Renal pelvis (tissue), 12 donors: ENCODE measurements at places on chromosomes 6 and 20. TPM values are rescaled to one million over a fixed set of nuclear protein-coding genes. Genes with fewer than 3 reads are reported as not detected.

DNA sequence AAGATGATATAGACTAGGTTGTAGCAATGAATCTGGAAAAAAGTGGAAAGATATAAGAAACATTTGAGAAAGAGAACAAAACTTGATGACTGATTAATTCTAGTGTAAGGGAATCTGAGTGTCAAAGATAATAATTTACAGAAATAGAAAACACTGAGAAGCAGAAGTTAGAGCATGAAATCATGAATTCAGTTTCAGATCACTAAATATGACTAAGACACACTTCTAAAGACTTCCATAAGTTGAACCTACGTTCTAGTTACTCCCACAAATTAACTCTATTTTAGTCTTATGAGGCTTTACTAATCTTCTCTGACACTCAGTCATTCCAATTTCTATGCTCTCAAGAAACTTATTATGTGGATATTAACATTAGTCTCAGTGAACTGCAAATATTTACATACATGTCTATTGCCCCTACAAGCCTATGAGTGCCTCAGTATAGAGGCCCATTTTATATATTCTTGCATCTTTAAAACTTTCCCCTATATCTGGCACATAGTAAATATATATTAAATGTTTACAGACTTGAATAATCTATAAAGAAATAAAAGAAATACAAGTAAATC lies 30.4 kb downstream of the IBTK start:
- DNase-seq = no peak

DNA sequence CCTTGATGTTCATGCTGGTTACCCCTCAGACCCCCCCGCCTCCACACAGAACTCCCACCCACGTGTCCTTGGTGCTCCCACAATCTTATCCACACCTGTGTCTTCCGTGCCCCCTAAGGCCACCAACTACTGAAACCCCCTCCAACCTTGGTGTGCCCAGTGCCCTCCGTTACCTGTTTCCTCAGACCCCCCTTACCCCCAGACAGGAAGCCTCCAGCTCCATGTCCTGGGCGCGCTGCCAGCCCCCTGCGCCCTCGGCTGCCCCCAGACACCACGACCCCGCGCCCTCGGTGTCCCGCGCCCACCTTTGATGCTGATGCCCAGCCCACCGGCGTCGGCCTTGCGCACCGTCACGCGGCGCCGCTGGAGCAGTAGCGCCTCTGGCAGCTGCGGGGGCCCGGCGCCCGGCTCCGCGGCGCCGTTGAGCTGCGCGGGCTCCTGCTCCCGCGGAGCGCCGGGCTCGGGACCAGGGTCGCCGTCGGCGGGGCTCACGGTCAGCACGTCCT lies 504 bp downstream of the SNTA1 start:
- no peak for DNase-seq

DNA sequence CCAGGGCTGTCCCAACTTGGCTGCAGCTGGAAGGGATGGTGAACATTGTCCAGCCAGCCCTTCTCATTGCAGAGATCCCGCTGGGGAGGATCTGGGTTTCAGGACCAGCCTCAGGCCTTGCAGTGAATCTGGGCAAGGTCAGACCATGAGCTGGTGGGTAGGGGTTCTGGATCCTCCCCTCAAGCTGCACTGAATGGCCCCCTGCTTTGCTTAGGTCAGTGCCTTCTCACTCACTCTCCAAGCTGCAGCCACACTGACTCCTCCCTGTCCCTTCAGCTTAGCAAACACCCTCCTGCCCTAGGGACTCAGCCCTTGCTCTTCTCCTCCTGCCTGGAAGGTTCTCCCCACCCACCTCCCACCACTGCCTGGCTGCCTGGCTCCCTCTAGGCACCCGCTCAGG lies 95.3 kb upstream of the KCNG1 start:
- no peak for DNase-seq

RAB23 gene
- polyA plus RNA-seq = 35.0 TPM

ASIP gene
- 0.34 TPM for polyA plus RNA-seq
